ENCODE measurements at places on chromosomes 5 and 9. TPM values are rescaled to one million over a fixed set of nuclear protein-coding genes. Genes with fewer than 3 reads are reported as not detected.

CBY3 gene
- not detected for total RNA-seq

OR13C9 gene
- not detected for total RNA-seq

BTNL9 gene
- total RNA-seq, result 25.2 TPM

TRIM36 gene
- 0.75 TPM for total RNA-seq

KIF20A gene
- total RNA-seq, result 0.16 TPM

IL33 gene
- total RNA-seq, result 18.6 TPM

MEF2C gene
- total RNA-seq, result 64.6 TPM

PCDHA2 gene
- total RNA-seq, result not detected

PKN3 gene
- 6.2 TPM for total RNA-seq

SLC36A2 gene
- not detected for total RNA-seq

EDIL3 gene
- 23.6 TPM for total RNA-seq

OTP gene
- not detected for total RNA-seq

HTR4 gene
- 0.70 TPM for total RNA-seq
